Stimulated activated CD4-positive, alpha-beta T cell treated with anti-CD3 and anti-CD28 coated beads, TNF-alpha, amount 100 ng/mL, for 1 hour (primary cell): ENCODE measurements at places on chromosomes 12 and 14.

GRCh38 chr12:77349689-77350370 is 284.5 kb upstream of the E2F7 start:
- DNase-seq = no peak

DNA sequence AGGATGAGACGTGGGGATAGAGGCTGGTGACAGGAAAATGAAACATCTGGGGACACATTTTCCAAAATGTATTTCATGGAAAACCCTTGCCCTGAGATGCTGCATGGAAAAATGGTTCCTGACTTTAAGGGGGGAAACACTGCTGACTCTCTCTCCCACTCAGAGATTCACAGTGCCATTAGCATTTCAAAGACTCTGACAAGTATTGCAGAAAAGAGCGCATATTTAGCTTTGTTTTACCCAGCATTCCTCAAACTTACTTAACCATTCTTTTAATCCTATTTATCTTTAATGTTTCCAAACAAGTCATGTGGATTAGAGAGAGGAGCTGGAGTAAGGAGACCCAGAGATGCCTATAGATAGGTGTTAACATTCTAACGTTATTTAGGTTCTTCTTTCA is 141.8 kb upstream of the DYRK2 start:
- DNase-seq = no peak

DNA sequence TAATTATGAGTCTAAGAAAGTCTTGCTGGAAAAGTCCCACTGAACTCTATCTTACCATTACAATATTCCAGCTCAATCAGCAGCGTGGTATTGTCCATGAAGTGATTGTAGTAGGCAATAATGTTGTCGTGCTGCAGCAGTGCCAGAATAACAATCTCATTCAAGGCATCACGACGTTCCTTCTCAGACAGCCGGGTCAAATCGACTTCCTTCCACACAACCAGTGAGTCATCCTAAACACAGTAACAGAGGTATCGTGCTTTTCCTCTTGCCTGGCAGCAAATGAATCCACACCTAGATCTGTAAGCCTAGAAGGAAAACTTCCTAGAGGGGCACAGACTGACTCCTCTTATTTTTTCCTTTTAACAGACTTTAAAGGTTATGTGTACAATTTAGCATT is 2.9 kb downstream of the NEK9 start:
- no peak for DNase-seq

DNA sequence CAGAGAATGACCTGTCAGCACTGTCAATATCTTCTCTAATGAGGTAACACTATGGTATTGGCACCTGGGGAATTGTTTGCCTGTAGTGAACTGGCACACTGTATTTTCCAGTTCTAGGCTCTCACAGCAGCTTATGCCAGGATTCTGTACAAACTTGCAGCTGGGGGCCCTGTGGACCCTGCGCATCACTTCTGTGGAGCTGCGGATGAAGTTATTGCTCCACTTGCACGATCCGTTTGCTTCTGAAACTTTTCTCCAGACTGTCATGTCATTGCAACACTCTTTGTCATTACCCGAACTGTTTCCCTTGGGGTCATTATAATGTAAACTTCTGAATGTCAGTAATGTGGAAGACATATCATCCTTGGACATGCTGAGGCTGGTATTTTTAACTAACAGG is 3.9 kb downstream of the RNASE11 start:
- no peak for DNase-seq

- no peak for DNase-seq
Measured at GRCh38 chr12:67714648-67715047, 66.1 kb downstream of the DYRK2 start.

DNA sequence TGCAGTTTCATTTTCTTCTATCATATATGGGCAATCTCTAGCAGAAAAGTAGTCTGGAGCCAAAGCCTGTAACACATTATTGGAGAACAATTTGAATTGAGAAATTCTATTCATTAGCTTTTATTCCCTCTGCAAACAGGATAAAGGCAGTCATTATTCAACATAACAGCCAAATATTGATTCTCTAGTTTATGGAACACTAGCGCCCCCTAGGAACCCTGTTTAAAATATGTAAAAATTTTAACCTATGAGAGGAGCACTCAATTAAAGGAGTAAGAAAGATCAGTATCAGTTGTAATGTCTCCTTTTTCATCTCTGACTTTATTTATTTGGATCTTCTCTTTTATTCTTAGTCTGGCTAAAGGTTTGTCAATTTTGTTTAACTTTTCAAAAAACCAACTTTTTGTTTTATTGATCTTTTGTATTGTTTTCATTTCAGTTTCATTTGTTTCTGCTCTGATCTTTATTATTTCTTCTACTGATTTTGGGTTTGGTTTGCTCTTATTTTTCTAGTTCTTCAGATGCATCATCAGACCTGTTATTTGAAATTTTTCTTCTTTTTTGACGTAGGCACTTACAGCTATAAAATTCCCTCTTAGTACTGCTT is 4.8 kb upstream of the LMNTD1 start:
- no peak for DNase-seq

GRCh38 chr12:130639476-130640424 is 76.3 kb downstream of the RIMBP2 start:
- no peak for DNase-seq

DNA sequence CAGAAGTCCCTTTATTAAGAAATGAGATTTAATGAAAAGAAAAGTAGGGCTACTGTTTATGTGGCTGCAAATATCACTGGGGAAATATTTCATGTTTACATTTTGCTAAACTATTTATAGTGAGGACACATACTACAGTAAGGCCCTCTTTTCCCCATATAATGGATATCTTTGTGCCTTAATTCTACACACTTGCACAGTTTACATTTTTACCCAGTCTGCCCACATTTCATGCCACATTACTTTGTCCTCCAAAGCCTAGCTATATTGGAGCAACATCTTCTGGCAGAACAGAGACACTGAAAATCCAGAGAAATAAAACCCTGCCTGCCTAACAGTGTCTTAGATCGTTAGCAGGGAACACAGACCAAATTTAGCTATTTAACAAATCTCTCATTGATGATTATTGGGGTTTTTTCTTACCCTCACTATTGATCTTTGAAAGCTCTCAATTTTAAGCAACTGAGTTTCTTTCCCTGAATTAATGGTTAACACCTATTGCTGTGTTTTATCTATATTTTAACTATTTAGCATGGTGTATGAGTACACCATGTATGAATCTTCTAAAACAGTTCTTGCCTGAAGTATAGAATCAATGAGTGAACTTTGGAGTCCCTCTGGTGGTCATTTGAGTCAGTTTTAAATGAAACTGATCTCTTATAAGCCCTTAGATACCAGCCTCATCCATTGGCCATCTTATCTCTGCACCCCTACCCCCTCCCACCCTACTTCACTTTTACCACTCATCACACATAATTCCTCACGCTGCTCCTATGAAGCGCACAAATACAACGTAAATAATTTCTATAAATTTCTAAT is 170.2 kb downstream of the BCAT1 start:
- no peak for DNase-seq

DNA sequence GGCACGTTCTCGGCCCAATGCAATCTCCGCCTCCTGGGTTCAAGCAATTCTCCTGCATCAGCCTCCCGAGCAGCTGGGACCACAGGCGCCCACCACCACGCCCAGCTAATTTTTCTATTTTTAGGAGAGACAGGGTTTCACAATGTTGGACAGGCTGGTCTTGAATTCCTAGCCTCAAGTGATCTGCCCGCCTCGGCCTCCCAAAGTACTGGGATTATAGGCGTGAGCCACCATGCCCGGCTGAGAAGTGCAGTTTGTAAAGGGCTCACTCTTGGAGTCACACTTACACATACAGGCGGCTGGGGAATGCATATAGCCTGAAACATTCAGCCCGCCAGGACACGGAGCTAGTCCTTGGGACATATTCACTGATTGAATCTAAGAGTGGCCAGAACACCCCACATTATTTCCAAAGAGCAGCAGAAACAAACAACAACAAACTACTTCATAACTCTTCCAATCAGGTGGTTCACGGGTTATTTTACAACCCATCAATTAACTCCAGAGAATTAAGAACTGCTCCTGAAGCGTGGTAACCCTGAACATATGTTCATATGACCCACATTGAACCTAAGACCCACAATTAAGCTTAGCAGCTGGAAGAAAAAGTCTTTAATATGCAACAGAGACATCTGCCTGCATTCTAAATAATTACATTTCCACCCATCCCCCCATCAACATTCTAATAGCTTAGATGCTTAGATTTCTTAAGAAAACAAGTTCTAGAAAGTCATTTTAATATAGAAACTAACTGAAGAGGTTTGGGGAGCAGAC is 49.2 kb downstream of the SSH1 start:
- no peak for DNase-seq

GRCh38 chr12:7989827-7990491 is 42.6 kb upstream of the FOXJ2 start:
- DNase-seq = peak; percentile 27

DNA sequence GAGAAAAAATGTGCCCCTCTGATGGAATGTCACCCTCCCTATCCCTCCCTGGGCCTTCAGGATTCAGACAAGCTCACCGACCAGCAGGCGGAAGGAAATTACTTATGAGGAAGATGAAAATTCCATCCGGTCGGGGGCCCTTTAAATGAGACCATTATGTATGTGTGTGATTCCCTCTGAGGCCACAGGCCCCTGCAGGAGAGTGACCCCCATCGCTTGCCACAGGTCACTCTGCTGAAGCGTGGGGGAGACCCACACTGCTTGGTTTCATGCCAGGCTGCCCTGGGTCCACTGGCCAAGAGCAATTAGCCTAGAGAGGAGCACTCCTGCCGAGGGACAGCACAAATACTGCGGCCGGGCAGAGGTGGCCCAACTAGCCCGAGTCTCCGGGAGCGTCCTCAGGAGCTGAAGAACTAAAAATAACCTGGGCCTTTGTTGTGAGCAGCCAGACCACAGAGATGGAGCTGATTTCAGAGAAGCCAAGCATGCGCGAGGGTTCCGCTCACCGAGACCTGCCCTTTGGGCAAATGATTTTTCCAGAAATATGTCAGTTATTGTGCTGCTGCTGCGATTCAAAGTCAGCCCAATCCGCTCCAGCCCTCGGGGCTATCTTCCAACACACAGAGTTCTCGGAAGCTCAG is 276.4 kb downstream of the DPF3 start:
- DNase-seq = no peak

GRCh38 chr14:78048120-78048519 is 122.1 kb upstream of the NRXN3 start:
- DNase-seq = no peak

DNA sequence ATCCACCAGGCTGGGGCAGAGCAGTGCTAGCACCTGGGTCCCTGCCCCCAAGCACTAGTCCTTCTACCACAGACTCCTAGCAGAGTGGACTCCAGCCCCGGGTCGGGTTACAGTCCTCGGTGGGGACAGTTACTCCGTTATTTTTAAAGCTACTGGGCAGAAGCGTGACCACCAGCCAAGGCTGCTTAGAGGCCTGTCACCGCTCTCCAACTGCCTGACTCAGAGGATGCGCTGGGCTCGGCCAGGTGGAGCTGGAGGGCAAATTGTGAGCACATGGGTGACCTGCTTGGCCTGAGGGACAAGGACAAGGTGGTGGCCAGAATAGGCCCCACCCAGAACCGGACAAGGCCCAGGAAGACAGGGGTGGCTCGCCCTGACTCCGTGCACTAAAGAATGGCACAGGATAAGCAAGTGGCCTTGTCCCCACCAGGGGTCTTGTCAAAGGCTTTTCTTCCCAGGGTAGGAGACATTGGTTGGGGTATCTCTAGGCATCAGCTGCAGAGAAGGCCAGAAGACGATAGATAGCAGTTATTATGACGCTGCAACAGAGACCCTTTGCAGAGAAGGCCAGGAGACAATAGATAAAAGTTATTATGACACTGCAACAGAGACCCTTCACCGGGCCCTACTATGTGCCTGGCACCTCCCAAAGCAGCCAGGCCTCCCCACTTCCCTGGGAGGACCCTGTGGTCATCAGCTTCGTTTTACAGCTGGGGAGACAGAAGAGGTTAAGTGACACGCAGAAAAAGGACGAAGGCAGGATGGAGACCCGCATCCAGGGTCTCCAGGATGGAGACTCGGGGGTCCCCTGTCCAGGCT is 1.6 kb downstream of the ABCB9 start:
- no peak for DNase-seq

DNA sequence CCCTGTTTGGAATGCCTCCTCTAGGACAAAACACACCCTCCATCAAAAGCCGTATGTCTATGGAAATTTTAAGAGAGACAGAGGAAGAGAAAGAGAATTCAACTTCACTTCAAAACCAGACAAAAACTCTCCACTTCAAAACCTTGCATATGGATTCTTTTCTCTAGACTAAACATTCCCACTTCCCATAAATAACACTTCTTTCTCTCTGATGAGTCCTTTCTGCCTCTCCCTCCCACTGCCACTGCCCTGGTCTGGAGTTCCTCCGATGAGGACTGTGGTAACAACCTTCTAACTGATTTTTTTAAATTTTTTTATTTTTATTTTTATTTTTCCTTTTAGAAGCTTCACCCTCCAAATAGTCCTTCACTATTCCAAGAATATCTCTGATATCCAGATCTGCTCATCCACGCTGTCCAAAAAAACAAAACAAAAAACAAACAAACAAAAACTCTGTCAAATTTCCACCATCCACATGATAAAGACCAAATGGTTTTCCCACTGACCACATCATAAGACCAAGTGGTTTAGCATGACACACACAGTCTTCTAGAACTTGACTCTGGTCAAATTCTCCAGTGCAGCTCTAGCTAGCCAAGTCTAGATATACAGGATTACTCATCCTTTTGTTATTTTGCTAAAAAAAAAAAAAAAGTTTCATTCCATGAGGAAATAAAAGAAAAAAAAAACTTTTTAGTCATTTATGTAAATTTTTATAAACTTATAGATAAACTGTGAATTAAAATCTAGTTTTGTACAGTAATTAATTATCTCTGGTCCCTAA is 256.0 kb downstream of the PPFIA2 start:
- no peak for DNase-seq

DNA sequence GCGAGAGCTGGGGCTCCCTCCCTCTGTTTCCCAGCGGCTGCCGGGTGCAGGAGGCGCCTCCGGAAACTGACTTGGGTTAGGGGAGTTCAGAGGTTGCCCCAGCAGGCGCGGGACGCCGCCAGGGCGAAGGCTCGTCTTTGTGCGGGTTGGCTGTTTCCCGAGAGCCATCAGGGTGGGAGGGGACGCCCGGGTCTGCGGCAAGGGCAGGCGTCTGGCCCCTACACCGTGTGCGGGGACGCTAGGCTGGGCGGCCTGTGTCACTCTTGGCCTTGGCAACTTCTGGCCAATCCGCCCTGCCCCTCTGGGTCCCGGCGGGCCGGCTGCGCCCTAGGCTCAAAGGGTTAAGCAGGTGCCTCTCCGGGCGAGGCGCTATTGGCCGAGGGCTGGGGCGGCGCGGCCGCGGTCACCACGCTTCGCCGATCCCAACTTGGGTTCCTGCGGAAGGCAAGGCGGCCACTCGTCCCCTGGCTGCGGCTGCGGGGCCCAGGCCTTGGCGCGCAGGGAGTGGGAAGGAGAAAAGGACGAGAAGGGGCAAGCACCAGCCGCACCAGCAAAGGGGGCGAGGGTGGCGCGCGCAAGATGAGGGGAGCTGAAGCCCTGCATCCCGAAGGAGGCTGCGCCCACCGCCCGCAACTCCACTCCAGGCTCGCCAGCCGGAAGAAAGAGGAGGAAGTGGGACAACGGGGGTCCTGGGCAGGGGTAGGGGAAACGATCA is 5.6 kb upstream of the NPAS3 start:
- DNase-seq = no peak
